ENCODE measurements at places on chromosomes 1 and 21.

- DNase-seq, result no peak
Observed at GRCh38 chr1:208083715-208084085, 160.5 kb downstream of the PLXNA2 start.

GRCh38 chr1:206941766-206942418, 4.4 kb downstream of the PIGR start:
- DNase-seq, result no peak

GRCh38 chr1:43267291-43267805, 2.4 kb upstream of the TMEM125 start:
- DNase-seq, result no peak

DNA sequence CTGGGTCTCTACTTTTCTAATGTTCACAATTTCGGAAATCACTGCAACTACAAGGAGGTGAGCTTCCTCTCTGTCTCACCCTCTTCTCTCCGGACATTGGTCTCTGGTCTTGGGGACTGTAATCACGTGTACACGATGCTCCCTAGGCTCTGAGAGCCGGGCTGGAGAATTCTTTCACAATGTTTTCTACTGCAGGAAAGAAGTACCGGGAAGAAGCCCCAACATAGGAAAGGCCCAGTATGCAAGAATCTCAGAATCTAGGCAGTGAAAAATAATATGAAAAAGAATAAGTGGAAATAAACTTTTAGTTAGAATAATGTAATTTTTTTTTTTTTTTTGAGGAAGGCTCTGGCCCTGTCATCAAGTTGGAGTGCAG, 13.5 kb upstream of the HJV start:
- DNase-seq, result no peak
